Hematopoietic multipotent progenitor cell treated with erythropoietin and hydrocortisone succinate and interleukin-3 and kit ligand, for 4 days (in vitro differentiated cells): ENCODE measurements at places on chromosomes 13 and 19.

- DNase-seq = peak; percentile 23
These were observed 611.4 kb downstream of the PCDH9 start for GRCh38 chr13:66618702-66619101.

- peak; percentile 70 for DNase-seq
These were observed 21.0 kb downstream of the ZNF114 start for GRCh38 chr19:48290771-48291488.

DNA sequence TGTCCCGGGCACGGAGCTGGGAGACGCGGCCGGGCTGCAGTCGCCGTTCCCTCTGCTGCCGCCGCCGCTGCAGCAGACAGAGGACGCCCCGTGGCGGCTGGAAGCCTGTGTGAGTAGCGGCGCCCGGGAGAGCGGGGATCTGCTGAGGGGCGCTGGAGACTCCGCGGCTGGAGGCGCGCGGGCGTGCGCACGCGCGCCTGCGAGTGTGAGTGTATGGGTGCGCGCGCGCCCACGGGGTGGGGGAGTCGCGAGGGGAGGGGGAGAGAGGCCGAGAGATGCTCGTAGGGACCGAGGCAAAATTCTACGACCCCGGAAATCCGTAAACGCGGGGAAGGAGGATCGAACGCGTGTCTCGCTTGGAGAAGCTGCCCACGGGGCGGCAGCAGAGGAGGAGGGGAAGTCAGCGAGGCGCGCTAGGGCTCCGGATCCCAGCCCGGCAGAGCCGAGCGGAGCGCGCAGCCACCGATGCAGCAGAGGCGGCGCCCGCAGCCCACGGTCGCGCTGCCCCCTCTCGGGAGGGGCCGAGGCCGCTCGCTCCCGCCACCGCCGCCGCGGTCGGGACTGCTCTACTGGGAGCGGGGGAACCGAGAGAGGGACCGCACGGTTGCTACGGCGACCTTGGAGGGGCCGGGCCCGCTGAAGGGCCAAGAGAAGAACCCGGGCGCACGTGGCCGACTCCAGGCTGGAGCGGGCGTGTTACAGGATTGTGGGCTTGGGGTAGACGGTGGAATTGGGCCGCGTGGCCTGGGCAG is at the start of gene ENOX1:
ENOX1 (minus strand) TSS at position 207 of the 752 bp plus-strand sequence.
- DNase-seq = peak; percentile 75

GRCh38 chr13:113176280-113176679 is 17.8 kb downstream of the PROZ start:
- peak; percentile 87 for DNase-seq

GRCh38 chr19:3984908-3985642 is at the start of gene EEF2:
Gene EEF2 (minus strand): TSS chr19:3985463. CDS start chr19:3985380, 83 bp downstream.
- peak; percentile 95 for DNase-seq

DNA sequence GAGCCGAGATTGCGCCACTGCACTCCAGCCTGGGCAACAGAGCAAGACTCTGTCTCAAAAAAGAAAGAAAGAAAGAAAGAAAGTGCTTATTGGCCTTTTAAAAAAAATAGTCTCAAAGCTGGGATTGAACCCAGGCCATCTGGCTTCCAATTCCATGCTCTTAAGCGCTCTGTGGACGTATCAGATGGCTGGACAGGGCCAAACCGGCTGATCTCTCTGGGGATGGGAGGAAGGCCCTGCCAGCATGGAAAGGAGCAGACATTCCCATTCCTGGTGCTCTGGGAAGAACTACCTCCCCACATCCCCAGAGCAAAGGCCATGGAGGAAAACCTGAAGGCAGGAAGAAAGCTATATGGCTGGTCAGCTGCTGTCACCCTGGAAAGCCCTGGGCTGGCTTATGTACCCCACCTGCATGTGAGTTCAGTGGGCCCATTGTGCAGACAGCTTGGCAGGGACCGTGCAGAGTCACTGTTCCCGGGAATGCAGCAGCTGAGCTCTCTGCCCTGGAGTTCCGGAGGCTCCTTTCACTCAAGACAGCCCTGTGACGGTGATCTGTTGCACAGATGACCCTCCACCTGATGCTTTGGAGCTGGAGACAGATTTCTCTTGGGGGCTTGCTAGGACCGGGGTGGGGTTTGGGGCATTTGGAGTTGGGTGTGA is 84.3 kb downstream of the SIPA1L3 start:
- no peak for DNase-seq

DNA sequence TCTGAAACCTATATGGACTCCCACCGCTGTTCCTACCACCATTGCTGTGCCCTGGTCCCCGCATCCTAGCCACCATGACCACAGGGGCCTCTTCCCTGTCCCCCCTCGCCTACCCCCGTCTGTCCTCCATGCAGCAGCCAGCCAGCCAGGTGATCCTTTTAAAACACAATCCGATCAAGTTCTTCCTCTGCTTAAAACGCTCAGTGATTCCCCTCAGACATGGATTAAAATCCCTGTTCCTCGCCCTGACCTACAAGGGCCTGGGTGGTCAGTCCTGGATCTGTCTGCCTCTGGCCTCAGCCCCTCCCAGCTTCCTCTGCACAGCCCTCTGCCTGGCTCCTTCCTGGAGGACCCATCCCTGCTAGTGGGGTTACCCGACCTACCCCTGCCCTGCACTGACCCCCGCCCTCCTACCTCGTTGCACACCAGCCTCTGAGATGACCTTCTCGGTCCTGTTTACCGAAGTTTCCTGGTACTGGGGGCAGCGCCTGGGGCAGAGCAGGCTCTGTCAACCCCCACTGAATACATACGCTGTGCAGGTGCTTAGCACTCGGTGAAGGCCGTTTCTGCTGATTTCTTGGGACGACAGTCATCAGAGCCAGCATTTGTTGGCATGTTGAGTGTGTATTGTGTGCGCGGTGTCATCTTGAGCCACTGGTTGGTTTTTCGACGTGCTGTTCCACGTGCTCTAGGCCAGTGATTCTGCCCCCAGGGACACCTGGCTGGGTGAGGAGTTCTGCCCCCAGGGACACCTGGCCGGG is 14.7 kb upstream of the LENG8 start:
- DNase-seq = no peak

DNA sequence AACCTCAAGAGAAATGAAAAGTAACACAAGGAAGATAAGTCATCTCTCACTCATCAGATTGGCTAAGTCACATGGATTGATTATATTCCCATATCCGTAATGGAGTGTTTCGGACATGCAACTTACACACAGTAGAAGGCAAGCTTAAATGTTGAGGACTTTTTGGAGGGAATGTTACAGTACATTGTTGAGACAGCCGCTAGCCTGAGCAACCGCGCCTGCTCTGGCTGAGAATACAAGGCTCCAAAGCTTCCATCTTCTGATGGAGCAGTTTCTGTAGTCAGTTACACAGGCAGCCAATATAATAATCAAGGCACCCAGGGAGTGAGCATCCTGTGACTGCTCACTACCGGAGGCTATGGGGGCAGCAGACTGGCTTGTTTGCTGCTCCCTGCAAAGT is 1.0 kb upstream of the CRYL1 start:
- DNase-seq = no peak

DNA sequence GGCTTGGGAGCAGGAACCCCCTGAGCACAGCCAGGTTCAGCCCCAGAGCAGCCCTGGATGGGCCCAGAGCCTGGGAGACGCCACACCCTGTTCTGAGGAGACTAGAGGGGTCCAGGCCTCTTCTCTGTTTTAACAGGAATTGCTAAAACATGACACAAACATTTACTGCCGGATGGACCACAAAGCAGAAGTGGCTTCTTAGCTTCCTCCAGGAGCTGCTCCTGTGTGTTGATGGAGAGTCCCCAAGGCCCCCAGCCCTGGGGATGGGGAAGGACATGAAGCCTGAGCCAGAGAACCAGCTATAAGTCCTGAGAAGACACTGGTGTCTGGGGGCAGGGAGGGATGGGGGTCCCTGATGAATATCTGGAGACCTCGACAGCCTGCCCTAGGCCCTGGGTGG is 14.6 kb downstream of the CEACAM3 start:
- peak; percentile 77 for DNase-seq

GRCh38 chr19:1069009-1069779 is 2.2 kb downstream of the ARHGAP45 start:
- peak; percentile 97 for DNase-seq

GRCh38 chr13:61927648-61928047 is 512.0 kb upstream of the PCDH20 start:
- no peak for DNase-seq

GRCh38 chr19:34017024-34017423 is 155.3 kb upstream of the LSM14A start:
- no peak for DNase-seq

GRCh38 chr19:39052846-39053245 is 20.5 kb upstream of the FBXO27 start:
- DNase-seq = no peak

DNA sequence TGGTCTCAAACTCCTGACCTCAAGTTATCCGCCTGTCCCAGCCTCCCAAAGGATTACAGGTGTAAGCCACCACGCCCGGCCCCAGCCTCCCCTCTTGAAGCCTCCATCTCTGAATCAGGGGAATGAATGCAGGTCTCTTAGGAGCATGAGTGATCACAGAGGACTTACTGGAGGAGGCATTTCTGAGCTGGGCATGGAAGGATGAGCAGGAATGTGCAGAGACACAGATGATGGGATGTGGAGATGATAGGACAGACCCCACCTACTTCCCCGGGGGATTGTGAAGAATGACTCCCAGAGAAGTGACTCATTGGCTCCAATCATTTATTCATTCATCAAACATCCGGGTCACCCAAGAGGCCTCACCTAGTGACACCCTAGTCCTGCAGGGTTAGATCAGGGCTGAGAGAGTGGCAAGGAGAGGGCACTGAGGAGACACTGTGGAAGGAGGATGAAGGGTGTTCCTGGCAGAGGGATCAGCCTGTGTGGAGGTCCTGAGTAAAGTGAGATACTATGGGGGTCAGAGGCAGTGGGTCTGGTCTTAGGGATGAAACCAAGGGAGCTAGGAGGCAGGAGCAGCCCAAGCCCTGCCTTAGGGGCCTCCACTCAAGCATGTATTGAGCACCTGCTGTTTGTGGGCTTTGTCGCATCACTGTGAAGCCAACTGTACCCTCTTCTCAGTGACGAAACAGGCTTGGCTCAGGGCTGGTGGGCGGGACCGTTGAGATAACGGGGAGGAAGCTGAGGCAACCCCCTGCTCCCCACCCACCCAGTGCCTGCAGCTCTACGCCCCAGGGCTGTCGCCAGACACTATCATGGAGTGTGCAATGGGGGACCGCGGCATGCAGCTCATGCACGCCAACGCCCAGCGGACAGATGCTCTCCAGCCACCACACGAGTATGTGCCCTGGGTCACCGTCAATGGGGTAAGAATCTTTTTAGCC is 3.0 kb downstream of the IFI30 start:
- peak; percentile 62 for DNase-seq

DNA sequence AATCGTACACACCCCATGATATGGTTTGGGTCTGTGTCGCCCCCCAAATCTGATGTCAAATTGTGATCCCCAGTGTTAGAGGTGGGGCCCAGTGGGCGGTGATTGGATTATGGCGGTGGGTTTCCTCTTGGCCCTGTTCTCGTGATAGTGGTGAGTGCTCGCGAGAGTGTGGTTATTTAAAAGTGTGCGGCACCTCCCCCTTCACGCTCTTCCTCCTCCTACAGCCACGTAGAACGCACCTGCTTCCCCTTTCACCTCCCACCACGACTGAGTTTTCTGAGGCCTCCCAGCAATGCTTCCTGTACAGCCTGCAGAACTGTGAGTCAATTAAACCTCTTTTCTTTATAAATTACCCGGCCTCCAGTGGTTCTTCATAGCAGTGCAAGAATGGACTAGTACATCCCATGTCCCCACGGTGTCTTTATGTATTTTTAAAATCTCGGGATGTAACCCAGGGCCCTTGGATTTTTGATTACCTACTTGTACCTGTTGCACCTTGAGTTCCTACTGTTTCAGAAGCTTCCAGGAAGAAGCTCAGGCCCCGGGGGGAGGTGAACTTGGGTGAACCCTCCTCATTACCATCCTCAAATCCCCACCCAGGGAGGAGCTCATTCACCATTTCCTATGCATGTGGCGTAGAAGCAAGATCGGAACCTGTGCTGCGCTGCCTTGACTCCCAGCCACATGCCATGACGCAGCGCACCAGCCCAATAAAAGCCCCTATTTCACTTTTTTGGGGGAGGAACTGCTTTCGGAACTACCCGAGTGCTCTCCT is 52.4 kb downstream of the TEX29 start:
- no peak for DNase-seq

DNA sequence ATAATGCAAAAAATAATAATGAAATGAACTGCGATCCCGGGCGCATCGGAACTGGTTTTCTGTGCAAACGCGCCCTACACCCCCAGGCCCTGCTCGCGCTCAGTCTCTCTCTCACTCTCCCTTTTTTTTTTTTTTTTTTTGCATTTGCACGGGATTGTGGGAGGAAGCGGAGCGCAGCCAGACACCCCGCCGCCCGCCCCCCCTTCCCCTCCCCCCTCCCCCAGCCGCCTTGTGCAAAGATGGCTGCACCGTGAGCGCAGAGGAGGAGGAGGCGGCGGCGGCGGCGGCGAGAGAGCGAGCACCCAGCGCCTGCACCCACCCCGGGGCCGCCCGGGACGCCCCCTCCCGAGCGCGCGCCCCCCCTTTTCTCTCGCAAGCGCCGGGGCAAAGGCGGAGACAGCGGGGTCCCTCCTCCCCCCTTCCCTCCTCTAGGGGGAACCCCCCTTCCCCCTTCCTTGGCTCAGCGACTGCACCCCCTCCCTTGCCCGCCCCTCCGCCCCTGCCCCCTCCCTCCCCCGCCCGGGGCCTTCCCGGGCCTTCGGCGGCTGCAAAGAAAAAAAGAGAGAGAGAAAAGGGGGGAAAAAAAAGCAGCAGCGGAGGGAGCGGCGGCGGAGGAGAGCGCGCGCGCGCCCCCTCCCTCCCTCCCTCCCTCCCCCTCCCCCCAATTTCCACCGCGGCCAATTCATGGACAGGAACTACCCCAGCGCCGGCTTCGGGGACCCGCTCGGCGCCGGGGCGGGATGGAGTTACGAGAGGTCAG is at the start of gene PRR12:
PRR12 (plus strand) TSS at position 212 of the 760 bp plus-strand sequence; CDS start at position 685, 473 bp downstream.
- DNase-seq = peak; percentile 92

- no peak for DNase-seq
These were observed 716.5 kb upstream of the PRR20A start for GRCh38 chr13:56424246-56424645.

- DNase-seq = no peak
These were observed 84.3 kb downstream of the FGF14 start for GRCh38 chr13:102317593-102317992.

DNA sequence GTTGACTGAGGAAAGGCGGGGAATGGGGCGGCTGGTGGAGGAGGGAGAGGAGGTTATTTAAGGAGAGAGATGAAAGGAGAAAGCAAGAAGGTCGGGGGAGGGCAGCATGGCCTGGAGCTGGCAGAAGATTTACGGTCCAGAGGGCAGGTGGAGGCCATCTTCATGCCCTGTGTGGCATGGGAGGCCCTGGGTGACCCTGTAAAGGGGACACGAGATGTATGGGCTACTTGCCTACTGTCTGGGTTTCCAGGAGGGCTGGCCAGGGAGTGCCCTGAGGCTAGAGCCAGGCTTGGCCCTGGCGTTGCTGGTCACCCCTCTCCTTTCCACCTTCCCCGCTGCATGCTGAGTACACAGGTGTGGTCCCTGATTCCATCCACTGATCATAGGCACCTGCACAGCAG is 6.1 kb downstream of the WTIP start:
- DNase-seq = no peak

GRCh38 chr13:105969761-105970160 is 565.7 kb downstream of the EFNB2 start:
- no peak for DNase-seq

GRCh38 chr19:38277549-38277948 is 13.2 kb downstream of the SPINT2 start:
- no peak for DNase-seq
